Activated CD4-positive, alpha-beta T cell treated with anti-CD3 and anti-CD28 coated beads, Interleukin-2, Interleukin-4, amounts not matched to agents 100 ng/mL and 50 ng/mL, durations not matched to agents 16 hours and 8 hours (primary cell): ENCODE measurements at places on chromosomes 4 and X.

- no peak for DNase-seq
These were observed 67.0 kb downstream of the TRMT44 start for GRCh38 chr4:8507624-8508023.

DNA sequence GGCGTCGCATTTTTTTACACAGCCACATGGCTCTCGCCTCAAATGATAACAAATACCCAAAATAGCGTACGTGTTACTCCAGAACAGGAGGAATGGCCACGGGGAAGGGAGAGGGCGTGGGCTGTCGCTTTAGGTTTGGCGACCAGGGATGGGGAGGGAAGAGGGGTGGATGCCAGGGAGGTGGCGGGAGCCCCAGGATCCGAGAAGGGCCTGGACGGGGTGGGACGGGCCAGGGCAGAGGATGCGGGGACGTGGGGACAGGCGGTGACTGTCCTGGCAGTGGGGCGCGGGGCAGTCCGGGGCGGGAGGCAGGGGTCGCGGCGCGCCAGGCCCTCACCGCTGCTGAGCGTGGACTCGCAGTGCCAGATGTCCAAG lies 631 bp downstream of the TMEM47 start:
- DNase-seq, result no peak

DNA sequence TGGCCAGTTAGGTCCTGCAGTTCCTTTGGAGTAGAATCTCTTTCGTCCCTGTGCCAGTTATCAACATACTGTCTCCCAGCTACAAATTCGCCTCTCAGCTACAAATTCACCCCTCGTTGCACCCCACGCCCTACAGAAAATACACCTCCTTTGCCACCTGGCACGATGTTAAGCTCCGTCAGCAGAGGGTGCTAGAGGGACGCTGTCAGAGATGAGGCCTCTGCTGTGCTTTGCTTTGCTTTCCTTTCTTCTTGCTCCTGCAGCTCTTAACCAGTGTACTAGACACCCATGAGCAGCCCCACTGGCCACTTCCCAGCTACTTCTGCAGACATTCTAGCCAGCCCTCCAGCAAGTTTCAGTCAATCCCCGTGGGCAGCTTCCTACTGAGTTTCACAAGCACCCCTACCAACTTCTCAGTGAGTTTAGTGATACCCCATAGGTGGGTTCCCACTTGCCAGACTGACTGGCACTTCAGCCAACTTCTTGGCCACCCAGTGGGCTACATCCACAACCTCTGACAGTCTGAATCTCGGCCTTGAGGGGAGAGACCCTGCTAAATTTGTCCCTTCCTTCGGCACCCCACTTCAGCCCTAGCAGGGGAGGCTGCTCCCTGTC lies 21.8 kb downstream of the HAUS3 start:
- peak; percentile 75 for DNase-seq

DNA sequence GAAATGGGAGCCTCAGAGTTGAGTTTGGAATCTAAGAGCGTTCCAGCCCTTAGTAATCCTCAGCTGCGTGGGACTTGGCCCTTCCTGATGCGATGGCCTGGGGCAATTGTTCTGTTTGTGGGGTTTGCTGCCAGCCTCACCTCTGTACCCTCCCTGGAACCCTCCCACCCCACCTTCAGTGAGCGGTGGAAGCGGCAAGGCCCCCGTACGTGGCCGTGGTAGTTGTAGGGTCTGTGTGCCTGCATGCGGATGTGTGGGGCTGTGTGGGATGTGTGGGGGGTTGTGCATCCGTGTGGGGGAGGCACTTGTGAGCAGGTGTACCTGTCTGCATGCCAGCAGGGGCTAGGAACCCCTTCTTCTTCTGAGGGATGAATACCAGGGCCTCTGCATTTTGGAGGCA lies 65.4 kb upstream of the ADRA2C start:
- DNase-seq, result no peak

DNA sequence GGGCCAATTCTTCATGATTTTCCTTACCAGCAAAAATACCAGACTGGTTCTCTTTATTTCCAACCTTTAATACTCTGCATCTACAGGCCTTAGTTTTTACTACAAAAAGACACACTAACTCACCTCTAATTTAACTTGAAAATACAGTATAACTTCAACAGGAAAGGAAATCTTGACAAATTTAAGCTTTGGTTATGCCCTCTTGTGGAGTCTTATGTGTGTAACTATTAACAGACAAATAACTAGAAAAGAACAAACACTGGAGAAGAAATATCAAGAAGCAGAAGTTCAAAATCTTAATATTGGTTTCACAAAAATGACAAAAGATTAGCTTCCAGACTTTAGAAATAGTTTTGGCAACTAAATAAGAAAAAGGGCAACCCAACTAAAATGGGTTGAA lies 33.0 kb downstream of the PPA2 start:
- no peak for DNase-seq

- DNase-seq, result peak; percentile 5
These were observed 61.1 kb upstream of the RPL34 start for GRCh38 chr4:108559068-108559793.

GRCh38 chr4:76830964-76831703 lies 66.8 kb downstream of the SOWAHB start:
- no peak for DNase-seq

DNA sequence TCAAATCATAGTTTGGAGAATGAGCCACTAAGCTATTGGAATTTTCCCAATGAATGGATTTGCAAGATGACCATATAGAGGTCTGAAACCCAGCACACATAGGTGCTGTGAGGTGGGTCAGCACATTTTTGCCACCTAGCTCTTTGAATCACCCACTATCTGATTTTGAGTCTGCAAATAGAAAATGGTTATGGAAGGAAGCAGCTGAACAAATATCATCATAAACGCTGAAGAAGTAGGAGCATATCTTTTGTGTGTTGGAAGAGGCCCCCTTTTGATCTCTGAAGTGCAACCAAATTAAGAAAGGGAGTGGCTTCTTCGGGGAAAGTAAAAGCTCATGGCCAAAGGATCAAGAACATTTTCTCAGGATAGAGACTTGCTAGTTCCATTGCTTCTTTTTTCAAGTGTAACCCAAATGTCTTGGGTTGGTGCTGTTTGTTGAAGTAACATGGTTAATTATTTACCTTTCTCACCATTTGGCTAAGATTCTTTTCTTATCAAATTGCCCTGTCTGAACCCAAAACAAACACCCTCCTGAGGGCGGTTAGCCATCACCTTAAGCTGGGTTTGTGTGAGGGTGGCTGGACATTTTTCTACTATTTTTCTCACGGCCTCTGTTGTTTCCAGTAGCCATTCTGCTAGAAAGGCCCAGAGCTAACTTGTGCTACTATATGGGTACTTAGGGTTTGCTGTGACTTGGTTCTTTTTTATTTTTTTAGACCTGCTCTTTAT lies 18.4 kb upstream of the SORBS2 start:
- DNase-seq, result no peak

DNA sequence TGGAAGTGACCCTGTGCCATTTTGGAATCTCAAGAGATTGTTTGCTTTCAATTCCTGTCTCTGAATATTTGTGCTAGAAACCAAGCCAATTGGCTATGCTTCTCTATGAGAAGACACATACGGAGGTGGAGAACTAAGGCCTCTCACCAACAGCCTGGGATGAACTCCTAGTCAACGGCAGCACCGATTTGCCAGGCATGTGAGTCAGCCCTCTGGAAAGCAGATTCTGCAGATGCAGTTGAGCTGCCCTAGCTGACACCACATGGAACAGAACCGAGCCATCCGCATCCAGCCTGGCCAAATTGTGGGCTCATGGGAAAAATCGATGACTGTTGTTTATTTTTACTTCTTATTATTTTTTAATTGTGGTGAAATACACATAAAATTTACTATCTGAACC lies 58.2 kb upstream of the WDFY3 start:
- no peak for DNase-seq

DNA sequence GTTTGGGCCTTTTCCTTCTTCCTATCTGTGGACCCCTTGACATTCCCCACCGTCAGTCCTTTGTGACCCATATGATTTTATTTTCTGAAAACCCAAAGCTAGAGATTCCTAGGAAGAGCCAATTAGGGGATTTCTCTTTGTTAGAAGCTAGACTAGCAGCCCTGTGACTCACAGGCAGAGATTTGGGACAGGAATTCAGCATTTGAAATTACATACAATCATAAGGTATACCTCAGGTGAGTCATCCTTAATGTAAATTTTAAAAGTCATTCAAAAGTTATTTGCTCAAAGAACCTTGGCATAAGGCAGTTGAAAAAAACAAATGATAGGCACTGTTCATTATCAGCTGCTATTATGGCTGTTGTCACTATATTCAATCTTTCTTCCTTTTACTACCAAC lies 40.6 kb downstream of the USP26 start:
- DNase-seq, result no peak

GRCh38 chr4:8916351-8916885 lies 44.8 kb upstream of the HMX1 start:
- DNase-seq, result no peak

DNA sequence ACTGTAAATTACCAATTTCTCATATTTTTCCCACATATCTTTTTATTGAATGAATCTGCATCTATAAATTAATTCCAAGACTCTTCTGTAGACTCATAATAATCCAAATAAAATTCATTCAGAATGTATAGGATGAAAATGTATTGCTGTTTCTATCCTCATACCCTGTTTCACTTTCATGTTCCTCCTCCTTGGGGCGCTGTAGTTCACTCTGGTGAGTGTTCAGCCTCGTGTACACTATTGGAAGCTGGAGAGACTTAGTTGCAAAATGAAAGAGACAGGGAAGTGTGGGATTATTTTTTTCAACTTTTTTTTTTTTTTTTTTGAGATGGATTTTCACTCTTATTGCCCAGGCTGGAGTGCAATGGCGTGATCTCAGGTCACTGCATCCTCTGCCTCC lies 296.1 kb downstream of the TLL1 start:
- no peak for DNase-seq

GRCh38 chr4:73725985-73726384 lies 14.4 kb upstream of the CXCL8 start:
- no peak for DNase-seq
